ENCODE measurements at places on chromosomes 16 and 17.
A peak's percentile ranks its signal among the peaks of the same experiment; 100 is the strongest.

DNA sequence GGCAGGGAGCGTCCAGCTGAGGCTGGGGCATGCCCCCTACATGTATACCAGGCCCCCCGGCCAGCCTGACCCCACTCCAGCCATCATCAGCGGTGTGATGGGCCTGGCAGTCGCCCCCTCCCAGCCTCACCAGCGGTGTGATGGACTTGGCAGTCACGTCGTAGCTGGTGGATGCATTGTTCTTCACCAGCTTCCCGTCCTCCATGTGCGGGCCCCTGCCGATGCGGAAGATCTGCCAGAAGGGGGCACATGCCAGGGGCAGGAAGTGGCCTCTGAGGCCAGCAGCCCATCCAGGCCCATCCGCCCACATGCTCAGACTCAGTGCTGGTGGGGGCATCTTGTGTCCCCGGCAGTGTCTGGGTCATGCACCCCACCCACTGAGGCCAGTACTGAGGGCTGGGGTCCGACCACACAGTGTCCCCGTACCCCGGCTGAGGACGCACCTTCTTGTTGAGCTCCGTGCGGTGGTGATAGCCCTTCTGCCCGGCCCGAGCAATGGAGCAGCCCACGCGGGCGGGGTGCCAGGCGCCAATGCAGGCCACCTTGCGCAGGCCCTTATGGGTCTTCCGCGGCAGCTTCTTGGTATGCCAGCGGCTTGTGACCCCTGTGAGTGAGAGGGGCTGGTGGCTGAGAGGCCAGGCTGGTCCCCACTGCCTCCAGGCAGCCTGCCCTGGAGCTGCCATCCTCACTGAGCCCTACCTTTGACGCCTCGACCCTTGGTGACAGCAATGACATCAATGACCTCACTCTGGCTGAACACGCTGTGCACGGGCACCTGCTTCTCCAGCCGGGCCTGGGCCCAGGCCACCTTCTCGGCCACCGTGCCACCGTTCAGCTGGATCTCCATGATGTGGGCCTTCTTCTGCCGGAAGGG, 3.7 kb upstream of the MSRB1 start:
- DNase-seq, result no peak

DNA sequence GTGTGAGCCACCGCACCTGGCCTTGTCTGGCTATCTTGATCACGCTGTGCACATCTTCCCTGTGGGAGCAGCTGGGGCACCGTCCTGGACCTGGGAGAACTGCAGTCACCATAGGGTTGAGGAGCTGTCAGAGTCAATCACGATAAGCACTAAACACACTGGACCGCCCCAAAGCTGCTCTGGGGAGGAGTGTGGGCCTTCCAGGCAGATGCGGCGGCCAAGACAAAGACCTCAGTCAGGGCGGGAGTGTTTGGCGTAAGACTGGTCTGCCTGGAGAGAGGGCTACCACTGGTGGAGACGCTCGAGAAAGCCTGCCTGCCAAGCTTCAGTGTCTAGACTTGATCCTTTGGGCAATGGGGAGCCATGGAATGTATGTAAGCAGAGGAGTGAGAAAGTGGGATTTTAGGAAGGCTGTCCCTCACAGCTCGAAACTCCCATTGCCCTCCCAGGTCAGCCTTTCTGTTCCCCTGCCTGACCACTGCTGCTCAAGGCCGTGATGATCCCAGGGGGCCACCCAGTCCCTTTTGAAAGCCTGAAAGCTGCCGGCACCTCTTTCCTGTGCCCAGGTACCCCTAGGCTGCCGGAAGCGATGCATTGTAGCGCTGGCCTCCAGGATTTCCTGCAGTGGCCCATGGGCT, 29.3 kb upstream of the CIBAR2 start:
- DNase-seq, result no peak

- no peak for DNase-seq
Measured at GRCh38 chr17:83010206-83011200, 68.9 kb upstream of the METRNL start.

DNA sequence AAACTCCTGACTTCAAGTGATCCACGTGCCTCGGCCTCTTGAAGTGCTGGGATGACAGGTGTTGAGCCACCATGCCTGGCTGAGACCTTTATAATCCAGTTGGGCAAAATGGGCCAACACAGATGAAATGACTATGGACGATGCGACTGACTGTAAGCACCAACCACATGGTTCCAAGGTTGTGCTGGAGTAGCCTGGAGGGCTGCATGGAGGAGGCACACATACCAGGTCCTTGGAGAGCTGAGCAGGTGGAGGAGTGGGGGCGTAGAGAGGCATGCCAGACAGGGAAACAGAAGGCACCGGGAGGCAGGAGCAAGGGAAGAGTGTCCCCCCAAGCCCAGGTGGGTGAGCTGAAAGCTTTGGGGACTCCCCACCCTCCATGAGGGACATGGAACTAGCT, 85.2 kb downstream of the ABR start:
- DNase-seq, result no peak

GRCh38 chr16:88016964-88017363, 65.7 kb downstream of the BANP start:
- DNase-seq, result no peak

DNA sequence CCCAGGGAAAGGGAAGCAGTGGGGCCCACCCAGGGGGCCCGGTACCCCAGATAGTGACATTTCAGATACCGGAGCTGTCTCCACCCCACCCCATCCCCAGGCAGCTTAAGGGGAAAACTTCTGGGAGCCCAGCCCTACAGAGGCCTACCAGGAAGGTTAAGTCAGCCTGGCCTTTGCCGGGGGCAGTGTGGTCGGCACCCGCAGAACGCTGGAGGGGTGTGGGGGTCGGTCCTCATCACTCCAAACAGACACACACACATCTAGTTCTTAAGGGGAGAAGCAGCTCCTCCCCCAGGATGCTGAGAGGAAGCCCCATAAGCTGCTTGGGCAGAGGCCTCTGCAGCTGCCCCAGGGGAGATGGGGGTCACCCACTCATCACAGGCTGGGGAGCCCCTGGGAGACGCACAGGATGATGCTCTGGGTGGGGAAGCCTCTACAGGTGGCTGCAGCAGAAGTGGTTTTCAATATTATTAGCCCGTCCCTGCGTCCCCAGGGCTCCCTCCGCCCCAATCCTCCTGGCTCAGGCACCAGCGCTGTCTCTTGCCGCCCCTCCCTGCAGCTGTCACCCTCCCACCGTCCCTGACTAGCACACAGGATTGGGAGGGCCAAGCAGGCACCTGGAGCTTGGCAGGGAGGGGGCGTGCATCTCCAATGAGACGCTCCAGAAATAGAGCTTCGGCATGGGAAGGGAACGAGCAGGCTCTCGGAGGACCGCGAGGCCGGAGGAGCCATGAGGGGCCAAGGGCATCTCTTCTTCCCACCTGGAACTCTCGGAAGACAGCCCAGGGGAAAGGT, 1.4 kb upstream of the ABR start:
- DNase-seq, result no peak

GRCh38 chr17:36591434-36592315, at the start of gene DHRS11:
Gene DHRS11 (plus strand): TSS chr17:36591879. CDS start chr17:36592010, 131 bp downstream.
- peak; percentile 81 for DNase-seq

DNA sequence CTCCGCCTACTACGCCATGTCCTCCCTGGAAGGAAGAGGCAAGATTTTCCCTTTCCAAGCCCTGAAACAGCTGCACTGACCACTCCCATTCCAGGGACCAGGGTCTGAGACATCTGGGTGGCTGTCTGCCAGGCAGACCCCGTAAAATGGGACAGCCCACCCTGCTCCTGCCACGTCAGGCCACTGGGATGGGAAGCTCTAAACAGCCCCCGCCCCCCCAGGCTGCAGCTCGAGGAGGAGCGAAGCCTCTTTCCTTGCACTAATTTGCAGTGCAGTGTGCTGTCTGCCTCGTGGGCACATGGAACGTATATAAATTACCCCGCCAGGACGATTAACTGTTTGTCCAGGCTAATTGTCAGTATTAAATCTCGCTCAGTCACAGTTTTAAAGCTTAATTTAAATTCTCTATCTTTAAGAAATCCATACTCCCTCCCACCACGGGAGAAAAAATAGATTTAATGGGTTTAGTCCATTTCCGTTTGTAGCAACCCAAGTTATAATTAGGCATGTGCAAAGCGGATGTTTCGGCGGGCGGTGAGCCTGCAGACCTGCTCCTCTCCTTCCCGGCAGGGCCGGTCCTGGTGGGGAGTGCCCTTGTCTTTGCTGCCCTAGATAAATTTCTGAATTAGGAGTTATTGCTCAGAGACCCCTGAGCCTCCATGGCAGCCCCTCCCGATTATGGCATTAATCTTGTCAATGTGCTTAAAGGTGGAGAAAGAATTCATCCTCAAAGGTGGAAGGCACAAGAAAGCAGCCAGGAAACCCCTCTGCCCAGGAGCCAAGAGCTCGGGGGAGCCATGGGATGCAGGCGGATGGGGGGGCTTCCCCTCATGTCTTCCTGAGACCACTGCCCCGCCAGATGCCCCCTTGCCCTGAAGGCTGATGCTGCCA, 268.0 kb upstream of the TNRC6C start:
- no peak for DNase-seq

GRCh38 chr17:4537451-4538235, 17.5 kb downstream of the MYBBP1A start:
- DNase-seq, result no peak

DNA sequence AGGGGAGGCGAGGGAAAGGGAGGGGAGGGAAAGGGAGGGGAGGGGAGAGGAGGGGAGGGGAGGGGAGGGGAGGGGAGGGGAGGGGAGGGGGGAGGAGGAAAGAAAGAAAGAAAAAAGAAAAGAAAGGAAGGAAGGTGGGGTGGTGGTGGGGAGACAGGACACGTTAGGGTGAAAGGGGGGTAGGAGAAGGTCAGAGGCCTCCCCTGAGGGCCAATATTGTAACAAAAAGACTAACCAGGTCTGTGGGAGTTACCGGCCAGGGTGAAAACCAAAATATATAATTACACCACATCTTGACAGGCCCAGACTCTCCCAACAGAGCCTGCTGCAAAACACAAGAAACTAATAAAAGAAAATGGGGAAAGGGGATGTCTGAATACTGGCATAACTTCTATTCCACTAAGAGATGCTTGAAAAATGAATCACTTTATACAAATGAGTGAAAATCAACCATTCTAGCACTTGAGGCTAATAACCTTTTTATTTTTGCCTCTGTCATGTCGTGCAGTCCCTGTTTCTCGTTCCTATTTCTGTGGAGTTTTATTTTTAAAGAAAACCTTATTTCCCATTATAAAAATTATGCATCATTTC, 10.0 kb downstream of the WDR45B start:
- DNase-seq, result no peak

- no peak for DNase-seq
Measured at GRCh38 chr17:52294301-52294700, 135.8 kb upstream of the CA10 start.

GRCh38 chr17:36880268-36880905, 56.9 kb upstream of the LHX1 start:
- no peak for DNase-seq

- peak; percentile 28 for DNase-seq
Measured at GRCh38 chr17:6361733-6362132, 73.2 kb downstream of the AIPL1 start.

DNA sequence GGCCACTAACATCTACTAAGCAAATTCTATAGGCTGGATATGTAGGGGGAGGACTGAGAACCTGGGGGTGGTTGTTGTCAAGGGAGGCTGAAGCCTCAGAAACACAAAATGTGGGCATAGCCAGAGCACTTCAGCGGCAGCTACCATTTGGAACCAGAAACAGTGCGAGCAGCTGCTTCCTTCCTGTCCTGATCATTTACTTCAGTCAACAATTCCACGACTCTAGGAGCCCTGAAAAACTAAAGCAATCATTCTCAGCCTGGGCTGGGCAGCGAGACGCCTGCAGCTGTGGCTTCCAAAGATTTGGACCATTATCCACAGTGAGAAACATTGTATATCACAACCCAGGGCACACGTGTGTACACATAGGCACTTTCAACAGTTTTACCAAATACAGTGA, 93.9 kb upstream of the WSCD1 start:
- no peak for DNase-seq

GRCh38 chr16:24538756-24539294, 541 bp upstream of the RBBP6 start:
- no peak for DNase-seq

DNA sequence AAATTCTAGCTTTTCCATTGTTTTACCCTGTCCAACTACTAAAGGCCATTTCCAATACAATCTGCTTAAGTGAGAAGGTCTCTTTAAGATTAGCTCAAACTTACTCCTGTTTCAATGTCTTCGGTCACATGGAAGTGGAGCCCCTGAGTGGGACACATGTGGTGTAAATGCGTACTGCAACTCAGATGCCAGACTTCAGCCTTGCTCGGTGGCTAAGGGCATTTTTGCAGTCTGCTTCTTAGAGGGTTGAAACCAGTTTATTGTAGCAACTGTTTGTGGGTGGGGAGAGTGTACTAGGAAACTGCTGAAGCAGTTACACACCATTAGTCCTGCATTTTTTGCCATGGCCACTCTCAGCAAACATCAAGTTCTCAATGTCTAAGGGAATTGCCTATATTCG, 140.6 kb downstream of the PARN start:
- peak; percentile 53 for DNase-seq

DNA sequence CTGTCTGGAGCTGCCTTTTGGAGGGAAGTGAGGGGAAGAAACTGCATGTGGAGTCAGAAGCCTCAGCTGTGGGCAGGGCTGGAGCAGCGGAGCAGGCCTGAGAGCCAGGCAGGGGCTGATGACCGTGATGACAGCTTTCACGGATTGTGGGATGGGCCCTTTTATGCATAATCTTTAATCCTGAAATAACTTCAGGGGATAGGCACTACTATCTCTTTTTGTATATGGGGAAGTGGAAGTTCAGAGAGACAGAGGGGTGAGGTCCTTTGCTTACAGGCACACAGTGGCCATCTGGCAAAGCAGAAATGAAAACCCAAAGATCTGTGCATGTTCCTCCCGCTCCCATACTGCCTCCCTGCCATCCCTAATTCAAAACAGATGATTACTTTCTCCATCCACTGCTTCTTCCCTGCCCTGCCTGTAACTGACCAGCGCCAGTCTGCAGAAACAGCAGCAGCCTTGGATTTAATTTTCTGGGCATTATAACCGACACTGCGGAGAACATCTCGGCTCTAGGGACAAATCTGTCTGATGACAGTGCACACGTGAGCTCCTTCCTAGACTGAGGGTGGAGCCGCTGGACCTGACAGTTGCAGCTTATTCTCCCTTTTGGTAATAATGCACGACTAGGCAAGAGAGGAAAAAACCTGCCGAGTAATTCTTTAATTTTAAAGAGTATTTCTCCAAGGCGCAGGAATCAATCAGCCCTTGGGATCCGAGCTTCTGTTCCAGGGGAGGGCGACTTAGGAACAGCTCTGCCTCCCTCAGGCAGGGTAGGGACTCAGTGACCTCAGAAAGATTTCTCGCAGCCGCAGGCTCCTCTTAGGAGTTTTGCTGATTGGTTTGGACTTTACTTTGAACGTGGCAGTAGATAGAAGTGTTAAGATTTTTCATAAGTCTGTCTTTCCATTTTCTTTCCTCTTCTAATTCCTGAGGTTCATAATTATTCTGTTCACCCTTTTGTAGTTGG, 95.4 kb downstream of the UTP18 start:
- DNase-seq, result no peak

DNA sequence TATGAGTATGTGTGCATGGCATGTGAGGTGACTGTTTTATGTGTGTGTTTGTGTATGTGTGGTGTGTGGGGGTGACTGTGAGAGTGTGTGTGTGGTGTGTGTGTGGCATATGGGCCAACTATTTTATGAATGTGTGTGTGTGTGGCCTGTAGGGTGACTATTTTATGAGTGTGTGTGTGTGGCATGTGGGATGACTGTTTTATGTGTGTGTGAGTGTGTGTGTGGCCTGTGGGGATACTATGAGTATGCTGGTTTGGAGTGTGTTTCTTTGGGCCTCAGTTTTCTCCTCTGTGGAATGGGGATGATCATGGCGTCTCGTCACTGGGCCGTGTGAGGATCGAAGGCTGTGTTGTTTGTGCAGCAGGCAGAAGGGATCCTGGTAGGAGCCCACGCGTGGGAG, 152.1 kb upstream of the PLCG2 start:
- no peak for DNase-seq

Data from ACHN (cell line).